Cardiac muscle cell (in vitro differentiated cells and primary cell): ENCODE measurements at places on chromosomes 11 and 22.
A peak's percentile ranks its signal among the peaks of the same experiment; 100 is the strongest.

DNA sequence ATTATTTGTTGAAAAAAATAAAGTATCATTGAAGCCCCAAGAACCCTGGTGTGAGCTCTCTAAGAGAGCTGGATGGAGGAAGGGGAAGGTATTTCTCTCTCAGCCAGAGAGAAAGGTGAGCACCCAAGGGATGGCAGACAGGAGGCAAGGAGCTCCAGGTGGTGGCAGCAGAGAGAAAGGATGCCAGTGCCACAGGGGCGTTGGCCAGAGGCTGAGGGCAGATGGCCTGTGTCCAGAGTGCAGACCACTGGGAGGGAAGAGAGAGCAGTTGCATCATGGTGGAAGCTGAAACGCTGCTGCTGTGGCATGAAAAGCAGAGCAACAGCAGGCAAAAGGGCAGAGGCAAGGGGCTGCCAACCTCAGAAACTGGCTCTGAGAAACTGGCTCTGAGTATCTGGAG lies 8.5 kb downstream of the SPON1 start:
- no peak for DNase-seq

- DNase-seq, result peak; percentile 52
Measured at GRCh38 chr22:50606165-50606945, 5.8 kb downstream of the MAPK8IP2 start.

- no peak for DNase-seq
Measured at GRCh38 chr11:73995247-73995646, 12.6 kb upstream of the UCP2 start.

DNA sequence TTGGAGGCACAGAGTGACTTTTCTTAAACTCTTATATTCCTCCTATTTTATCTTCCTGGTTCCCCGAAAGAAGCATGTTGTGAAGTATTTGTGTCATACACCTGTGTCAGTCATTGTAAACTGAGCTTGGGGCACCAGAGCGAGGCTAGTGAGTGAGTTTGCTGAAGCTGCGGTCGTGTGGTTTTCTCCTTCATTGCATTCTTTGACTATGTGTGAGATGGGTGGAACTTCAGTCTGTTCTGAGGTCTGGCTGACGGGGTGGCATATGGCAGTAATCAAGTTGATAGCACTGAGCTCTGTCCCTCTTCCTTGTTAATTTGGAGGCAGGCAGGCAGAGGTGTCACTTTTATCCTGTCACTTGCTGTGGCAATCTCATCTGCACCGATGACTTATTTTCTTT lies 4.2 kb downstream of the VPS26B start:
- no peak for DNase-seq

DNA sequence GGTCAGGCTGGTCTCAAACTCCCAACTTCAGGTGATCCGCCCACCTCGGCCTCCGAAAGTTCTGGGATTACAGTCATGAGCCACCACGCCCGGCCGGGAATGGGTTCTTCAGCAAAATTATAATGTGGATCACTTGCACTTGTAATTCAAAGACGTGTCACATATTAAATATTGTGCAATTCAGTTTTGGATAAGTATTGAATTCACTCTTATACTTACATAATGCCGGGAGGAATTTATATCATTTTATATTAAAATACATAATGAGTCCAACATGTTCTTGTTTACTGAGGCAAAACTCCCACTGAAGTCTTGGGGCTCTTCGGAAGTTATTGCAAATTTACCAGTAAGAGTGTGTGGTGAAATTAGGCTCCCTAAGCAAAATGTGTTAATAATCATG lies 635.2 kb upstream of the LUZP2 start:
- DNase-seq, result no peak
